Activated effector memory CD4-positive, alpha-beta T cell treated with Interleukin-2 at 50 U/mL for 16 hours (primary cell): ENCODE measurements at places on chromosomes 4 and X.

- DNase-seq: no peak
Measured at GRCh38 chrX:103658681-103659433, 27.6 kb downstream of the MORF4L2 start.

- no peak for DNase-seq
Measured at GRCh38 chrX:12997906-12998687, 23.2 kb downstream of the TMSB4X start.

DNA sequence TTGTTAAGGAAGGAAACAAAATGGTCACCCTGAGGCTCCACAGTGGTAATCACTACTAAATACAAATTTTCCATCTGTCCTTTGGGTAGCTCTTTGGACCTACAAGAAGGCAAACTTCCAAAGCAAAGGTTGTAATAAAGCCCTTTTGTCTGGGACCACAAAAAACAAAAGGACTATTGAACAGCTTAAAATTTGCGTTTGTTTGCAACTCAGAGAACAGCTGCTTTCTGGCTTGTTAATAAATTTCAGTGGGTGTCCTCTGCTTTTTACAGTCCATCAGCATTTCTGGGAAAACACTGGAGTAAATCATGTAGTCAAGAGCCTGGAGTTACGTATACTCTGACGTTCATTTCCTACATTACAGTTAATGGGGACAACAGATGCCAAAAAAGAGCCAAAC lies 439.7 kb upstream of the DIAPH2 start:
- no peak for DNase-seq

GRCh38 chr4:181672751-181673150 lies 570.5 kb upstream of the TENM3 start:
- DNase-seq: no peak

- DNase-seq: no peak
Measured at GRCh38 chrX:71637253-71637618, 18.9 kb upstream of the CXCR3 start.

- DNase-seq: no peak
Measured at GRCh38 chr4:161564230-161564834, 599.5 kb downstream of the FSTL5 start.

DNA sequence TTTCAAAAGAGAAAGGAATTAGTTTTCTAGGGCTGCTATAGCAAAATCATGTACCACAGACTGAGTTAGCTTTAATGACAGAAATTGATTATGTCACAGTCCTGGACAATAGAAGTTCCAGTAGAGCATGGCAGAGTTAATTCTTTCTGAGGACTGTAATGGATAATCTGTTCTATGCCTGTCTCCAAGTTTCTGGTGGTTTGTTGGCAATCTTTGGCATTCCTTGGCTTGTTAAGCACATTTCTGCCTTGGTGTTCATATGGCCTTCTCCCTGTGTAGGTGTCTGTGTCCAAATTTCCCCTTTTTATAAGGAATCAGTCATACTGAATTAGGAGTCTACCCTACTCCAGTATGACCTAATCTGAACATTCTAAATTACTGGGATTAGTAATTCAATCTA lies 336.1 kb upstream of the PABPC4L start:
- no peak for DNase-seq

- DNase-seq: no peak
Measured at GRCh38 chr4:81723927-81724587, 252.3 kb upstream of the RASGEF1B start.

- no peak for DNase-seq
Measured at GRCh38 chrX:22538580-22538979, 265.9 kb downstream of the CBLL2 start.

DNA sequence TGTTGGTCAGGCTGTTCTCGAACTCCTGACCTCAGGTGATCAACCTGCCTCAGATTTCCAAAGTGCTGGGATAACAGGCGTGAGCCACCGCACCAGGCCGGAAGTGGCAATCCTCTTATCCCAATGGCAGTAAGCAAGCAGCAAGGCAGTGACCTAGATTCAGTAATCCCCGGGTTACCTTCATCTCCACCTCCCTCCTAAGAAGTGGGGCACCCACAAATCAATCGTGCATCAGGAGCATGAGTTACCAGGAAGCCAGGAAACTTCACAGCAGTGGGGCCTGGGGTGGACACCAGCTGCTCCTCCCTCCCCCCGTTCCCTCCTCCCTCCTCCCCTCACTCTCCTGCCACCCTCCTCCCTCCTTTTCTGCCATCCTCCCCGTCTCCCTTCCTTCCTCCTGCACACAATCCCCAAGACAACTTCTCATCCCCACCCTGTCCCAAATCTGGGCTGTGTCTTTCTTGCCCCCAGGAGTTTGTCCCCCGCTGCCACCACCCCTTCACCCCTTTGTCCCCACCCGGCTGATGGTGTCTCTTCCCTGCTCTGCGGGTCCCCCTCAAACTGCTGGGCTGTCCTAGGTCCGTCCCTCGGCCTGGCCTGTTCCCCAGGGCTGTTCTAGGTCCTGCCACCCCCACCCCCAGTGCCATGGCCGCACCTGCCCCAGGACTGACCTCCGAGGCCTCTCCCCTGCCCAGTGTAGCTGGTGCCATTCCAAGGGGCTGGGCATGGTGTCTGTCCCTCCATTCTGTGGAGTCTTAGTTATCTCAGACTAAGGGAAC lies 2.2 kb downstream of the PDE6B start:
- no peak for DNase-seq

GRCh38 chrX:110920991-110921390 lies 125.4 kb upstream of the CHRDL1 start:
- no peak for DNase-seq

GRCh38 chrX:140723121-140723715 lies 13.7 kb downstream of the LINC00632 start:
- DNase-seq: no peak

GRCh38 chr4:68180849-68181526 lies 51.3 kb upstream of the TMPRSS11F start:
- DNase-seq: no peak

- no peak for DNase-seq
Measured at GRCh38 chr4:120065974-120066516, 603 bp downstream of the MAD2L1 start.

DNA sequence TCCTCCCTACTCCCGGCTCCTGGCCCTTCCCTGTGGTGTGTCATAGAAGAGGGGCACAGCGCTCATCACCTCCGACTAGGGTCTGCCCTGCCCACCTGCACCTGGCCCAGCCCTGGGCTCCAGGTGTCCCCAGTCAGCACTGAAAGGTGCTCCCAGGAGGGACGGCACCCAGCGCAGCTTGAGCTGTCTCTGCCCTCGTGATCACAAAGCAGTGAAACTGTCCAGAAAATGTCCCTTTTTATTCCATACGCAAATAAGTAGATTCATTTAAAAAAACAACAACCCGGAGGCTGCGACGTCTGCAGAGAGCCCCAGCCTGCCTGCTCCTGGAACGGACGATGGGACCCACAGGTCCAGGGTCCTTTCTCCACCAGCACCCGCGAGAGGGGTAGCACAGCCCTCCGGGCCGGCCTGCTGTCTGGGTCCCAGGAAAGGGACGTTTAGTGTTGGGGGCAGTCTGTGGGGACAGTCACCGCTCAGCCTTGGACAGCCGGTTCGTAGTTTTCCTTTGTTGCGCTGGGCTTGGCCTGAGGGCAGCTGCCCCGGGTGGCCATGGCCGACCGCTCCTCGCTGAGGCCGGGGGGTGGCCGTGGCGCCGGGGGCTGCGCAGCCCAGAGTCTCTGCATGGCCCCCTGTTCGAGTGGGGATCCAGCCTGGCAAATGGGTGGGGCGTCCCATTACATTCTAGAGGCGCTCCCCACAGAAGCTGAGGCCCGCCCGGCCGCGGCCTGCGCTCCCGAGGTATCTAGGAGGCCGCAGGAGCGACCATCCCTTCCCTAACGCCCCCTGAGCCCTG lies 4.6 kb downstream of the HMX1 start:
- DNase-seq: no peak

- no peak for DNase-seq
Measured at GRCh38 chr4:15005474-15006115, 3.3 kb downstream of the CPEB2 start.

DNA sequence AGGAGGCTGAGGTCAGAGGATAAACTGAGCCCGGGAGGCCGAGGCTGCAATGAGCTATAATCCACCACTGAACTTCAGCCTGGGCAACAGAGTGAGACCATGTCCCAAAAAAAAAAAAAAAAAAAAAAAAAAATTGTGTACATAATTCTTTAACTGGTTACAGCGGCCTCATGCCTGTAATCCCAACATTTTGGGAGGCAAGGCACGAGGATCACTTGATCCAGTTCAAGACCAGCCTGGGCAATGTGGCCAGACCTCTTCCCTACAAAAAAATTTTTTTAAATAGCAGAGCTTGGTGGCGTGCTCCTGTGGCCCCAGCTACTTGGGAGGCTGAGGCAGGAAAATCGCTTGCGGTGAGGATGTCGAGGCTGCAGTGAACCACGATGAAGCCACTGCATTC lies 9.3 kb downstream of the KLHL15 start:
- no peak for DNase-seq

DNA sequence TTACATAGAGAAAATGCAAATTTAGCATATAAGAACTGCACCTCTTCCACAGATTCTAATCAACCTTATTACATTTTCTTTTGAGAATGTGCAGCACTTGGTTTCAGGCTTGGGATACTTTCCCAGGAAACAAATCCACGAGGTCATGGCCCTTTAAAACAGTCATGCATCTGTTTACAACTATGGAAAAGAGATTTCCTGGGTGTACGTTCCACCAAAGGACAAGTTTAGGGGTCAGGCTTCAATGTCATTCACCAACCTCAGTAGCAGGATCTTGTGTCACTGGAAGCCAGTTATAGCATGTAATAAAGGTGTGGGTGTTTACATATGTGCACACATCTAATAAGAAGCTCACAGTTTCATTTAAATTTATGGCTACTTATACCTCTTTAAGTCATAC lies 30.7 kb downstream of the EREG start:
- no peak for DNase-seq

- DNase-seq: no peak
Measured at GRCh38 chr4:153513596-153513995, 47.4 kb downstream of the TMEM131L start.

DNA sequence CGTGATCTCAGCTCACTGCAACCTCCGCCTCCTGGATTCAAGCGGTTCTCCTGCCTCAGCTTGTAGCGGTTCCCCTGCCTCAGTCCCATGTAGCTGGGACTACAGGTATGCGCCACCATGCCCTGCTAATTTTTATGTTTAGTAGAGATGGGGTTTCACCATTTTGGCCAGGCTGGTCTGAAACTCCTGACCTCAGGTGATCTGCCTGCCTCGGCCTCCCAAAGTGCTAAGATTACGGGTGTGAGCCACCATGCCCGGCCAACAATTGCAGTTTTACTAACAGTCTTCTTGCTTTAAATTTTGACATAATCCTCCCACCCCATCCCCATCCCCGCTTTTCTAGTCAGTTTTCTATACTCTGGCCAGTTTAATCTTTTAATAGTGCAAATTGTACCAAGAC lies 112.0 kb downstream of the CFAP299 start:
- DNase-seq: no peak

GRCh38 chr4:159240687-159241086 lies 137.8 kb downstream of the RAPGEF2 start:
- no peak for DNase-seq
